NCI-H1436 (cell line): ENCODE measurements at places on chromosomes 1 and 21.
A peak's percentile ranks its signal among the peaks of the same experiment; 100 is the strongest.

DNA sequence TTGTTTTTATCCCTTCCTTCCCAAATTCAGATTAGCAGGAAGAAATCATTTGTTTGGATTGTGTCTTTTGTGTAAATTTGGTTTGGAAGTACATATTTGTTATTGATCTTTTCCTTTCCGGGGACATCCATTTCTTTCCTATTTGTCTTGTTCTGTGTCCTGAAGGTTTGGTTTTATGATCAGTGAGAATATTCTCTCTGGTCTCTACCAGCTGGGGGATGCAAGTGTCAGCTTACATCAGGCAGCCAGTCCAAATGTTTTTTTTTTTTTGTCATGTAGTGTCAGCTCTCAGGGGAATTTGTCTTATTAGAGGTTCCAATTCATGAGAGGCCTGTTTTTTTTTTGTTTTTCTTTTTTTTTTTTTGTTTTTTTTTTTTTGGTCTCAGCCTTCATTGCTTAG, 479.2 kb upstream of the LRRC7 start:
- no peak for DNase-seq

GRCh38 chr1:110155878-110156522, 5.7 kb downstream of the SLC6A17 start:
- DNase-seq = no peak

- DNase-seq = no peak
Observed at GRCh38 chr1:236438614-236439013, 44.5 kb downstream of the EDARADD start.

DNA sequence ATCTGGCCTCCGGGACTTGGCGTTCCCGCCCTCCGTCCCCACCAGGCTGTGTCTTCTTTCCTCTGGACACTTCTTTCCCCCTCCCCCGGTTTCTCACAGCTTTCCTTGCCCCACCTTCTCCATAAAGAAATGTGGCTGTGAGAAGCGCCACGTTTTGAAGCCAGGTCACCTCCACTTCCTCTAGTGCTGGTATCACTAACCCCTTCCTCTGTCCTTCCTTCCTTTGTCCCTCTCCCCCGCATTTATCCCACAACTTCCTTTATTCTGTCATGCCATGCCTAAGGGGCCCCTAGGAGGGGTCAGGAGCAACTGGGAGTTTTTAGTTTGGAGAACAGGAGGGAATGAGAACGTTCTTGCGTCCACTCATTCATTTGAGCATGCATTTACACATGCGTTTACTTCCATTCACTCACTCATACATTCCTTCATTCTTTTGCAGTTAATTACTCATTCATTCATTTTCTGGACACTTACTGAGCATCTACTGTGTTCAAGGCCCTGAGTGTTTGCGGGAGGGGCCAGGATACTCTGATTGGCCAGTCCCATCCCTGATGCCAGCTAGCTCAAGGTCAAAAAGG, 5.0 kb upstream of the ACOT11 start:
- DNase-seq = no peak

- no peak for DNase-seq
Observed at GRCh38 chr1:35361638-35362037, 93.1 kb downstream of the ZMYM4 start.

DNA sequence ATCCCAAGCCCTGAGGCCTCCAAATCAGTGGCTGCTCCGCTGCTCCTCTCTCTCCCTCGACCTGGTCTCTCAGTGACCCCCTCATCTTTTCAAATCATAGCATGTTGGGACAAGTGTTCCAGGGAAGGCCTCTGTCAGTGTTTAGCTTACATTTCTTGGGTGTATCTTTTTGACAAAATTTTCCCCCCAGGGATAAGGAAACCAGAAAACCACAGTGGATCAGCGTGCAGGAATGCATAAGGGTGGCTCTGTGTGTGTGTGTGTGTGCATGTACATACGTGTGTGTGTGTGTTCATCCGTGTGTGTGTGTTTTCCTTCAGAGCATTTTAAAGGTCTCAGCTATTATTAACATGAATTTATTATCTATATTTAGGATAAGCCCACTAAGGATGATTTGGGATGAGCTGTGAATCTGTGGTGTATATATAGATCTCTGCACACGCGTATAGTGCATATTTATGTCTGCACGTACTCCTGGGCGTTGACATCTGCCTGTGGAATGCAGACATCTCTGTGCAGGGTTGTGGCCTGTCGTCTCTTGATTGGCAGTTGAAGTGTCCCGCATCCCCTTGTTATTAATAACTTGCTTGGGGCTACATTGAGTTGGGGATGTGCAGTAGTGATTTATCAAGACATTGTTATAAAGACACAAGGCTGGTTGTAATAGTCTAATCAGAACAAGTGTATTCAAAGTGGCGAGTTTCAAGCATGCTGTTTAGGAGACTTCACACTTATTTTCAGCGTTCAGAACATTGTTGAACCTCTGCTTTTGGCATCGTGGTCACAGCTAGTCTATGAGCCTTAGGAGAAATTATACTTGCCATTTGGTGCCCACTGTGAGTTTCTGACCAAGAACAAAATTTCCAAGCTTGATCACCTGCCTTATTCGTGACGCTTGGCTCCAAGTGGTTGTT, 55.6 kb downstream of the GALNT2 start:
- DNase-seq = no peak

- no peak for DNase-seq
Observed at GRCh38 chr1:12409681-12410080, 179.9 kb downstream of the VPS13D start.

DNA sequence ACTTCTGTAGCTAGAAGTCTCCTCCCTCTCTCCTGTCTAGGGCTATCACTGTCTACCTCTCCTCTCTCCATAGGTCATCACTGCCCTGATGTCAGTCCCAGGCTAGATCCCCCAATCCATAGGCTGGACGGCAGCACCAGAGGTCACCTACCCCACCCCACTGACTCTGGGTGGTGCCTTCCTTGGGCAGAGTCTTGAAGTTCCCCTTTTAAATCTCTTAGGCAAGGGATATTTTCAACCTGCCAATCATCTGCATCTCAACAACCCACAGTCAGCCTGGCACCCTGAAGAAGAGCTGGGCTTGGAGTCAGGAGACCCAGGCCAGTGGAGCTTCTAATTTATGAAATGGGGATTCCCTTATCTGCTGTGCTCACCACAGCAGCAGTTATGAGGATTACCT, 13.2 kb downstream of the MYBPH start:
- DNase-seq = no peak

DNA sequence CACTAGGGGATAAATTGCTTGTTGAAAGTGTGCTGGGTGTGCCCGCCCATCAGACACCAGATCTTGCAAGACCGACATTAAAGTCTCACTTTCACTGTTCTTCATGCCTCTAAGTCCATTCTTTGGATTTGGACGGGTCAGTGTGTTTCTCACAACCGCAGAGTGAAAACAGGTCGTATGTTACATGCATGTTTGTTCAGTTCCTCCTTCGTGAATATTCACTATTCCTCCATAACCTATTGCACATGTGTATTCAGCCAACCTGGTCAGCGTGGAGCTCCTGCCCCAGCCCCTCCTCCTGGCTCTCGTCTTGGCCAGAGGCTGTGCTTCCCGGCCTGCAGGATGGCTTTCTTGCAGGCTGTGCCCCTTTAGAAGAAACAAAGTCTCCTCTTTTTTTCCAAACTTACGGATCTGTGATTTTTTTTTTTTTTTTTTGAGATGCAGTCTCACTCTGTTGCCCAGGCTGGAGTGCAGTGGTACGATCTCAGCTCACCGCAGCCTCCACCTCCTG, 2.2 kb upstream of the KRTAP10-6 start:
- DNase-seq = no peak

GRCh38 chr1:172224871-172225270, 195.6 kb upstream of the C1orf105 start:
- no peak for DNase-seq

DNA sequence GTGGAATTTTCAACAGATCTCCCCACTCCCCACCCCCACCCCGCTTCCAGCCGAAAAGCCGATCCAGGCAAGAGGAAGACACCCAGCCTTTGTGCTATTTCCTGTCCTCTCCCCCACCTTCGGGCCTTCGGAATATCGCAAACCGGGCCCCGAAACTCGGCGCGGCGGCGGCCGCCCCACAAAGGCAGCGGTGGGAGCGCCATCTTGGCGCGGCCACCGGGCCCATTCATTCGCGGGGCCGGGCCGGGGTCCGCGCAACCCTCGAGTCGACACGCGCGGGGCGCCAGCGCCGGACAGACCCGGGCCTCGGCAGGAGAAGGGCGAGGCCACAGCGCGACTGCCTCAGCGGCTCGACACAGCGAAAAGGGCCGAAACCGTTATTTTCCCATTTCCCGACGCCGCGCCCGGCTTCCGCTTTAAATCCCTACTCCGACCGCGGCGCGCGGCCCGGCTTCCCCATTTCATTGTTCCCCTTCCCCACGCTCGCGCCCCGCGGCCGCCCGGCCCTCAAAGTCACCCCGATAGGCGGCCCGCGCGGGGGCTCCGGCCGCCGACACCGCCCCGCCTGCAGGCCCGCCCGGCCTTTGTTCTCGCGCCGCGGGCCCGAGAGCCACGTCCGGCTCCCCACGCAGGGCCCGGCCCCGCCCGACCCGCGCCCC, 911 bp downstream of the GNB1 start:
- DNase-seq = no peak

DNA sequence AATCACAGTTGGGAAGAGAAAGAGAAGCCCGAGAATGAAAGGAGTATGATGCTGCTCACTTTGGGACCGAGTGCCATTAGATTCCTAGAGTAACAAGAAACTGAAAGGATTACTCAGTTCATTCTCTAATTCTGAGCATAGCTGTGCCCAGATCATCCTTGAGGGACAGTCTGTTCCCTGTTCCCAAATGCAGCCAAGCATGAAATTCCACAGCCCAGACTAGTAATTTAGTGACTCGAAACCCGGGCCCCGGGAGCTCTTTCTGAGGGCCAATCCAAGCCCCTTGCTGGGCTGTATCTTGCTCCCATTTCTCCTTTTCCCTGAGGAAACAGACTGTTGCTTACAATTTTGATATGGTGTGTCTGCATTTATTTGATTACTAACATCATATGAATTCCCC, 30.0 kb upstream of the ETS2 start:
- no peak for DNase-seq

DNA sequence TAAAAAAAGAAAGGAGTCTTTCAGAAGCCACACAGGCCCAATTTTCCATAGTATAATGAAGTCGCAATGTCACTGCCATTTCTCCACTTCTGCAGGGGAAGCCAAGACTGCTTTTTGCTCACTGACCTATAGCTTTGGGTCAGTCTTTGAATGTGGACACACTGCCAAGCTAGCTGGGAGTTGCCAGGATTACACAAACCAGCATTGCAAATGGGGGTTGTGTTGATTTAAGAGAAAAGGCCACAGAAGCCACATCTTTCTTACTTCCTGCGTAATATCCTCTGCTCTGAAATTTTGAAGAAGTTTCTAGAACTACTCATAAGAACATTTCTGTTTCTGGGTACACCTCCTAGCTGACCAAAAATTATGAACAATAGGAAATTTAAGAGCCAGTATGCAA, 45.8 kb upstream of the SAMSN1 start:
- no peak for DNase-seq

GRCh38 chr1:58765441-58765840, 18.4 kb downstream of the JUN start:
- DNase-seq = no peak

DNA sequence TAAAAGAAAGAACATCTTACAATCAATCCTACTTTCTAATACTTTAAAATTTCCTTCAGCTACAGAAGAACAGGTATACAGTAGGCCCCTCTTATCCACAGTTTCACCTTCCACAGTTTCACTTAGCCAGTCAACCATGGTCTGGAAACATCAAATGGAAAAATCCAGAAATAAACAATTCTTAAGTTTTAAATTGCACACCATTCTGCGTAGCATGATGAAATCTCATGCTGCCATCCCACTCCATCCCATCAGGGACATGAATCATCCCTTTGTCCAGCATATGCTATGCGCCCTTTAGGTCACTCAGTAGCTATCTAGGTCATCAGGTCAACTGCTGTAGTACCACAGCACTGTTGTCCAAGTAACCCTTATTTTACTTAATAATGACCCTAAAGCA, 67.7 kb downstream of the HSF2BP start:
- no peak for DNase-seq

GRCh38 chr1:3070644-3071564, 1.9 kb downstream of the PRDM16 start:
- no peak for DNase-seq

GRCh38 chr1:16013220-16013907, 4.5 kb downstream of the HSPB7 start:
- DNase-seq = peak; percentile 32

GRCh38 chr1:10429868-10430215, 391 bp upstream of the CENPS start:
- DNase-seq = no peak

GRCh38 chr1:21508580-21509350, 458 bp upstream of the ALPL start:
- DNase-seq = peak; percentile 33

- DNase-seq = peak; percentile 37
Observed at GRCh38 chr1:32651461-32652073, 559 bp downstream of the RBBP4 start.

- DNase-seq = no peak
Observed at GRCh38 chr21:20306836-20307235, 691.4 kb upstream of the NCAM2 start.

- DNase-seq = no peak
Observed at GRCh38 chr1:246152986-246153431, 354.1 kb downstream of the SMYD3 start.

- peak; percentile 76 for DNase-seq
Observed at GRCh38 chr1:182175361-182175931, 113.9 kb upstream of the ZNF648 start.

DNA sequence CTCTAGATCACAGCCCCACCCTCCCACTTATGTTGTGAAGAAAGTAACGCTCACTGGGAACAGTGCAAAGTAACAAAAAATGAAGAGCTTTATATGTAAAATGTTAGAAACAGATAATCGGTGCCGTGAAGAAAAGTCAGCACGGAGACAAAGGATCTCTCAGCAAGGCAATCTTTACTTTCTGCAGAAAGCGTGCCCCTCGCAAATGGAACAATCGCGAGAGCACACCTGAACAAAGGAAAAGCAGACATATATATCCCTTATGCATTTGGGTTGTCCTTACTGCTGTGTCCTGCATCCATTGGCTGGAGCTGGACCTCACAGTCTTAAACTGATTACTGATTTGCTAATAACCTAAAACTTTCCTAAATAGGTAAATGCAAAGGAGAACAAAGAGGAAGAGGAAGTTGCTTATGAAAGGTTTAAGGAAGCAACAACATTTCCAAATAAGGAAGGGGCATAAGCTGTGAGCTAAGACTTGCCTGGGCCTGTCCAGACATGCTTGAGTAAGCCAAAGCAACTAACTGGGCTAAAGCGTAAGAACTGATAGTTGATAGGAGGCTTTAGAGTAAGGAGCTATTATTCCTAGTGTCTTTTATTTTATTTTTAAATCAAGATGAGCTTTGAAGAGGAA, 89.7 kb downstream of the GTF2B start:
- DNase-seq = no peak

DNA sequence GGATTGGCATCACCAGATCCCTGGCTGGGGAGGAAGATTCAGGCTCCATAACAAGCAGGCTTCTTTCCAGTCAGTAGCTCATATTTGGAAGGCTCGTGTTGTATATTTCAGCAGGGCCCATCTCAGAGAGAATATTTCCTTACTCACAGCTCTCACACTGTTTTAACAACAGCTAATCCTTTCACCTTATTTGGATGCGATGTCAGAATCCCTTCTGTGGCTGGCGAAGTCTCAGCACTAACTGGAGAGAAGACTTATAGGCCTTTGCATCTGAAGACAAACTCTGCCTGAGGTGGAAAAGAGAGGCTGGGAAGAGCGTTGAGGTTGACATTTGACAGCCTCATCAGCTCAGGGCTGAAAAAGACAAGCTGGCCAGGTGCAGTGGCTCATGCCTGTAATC, 47.2 kb upstream of the CAPZB start:
- no peak for DNase-seq
